ENCODE measurements at places on chromosomes 6 and 20.

- no peak for DNase-seq
Measured at GRCh38 chr6:41027241-41027640, 11.8 kb downstream of the UNC5CL start.

DNA sequence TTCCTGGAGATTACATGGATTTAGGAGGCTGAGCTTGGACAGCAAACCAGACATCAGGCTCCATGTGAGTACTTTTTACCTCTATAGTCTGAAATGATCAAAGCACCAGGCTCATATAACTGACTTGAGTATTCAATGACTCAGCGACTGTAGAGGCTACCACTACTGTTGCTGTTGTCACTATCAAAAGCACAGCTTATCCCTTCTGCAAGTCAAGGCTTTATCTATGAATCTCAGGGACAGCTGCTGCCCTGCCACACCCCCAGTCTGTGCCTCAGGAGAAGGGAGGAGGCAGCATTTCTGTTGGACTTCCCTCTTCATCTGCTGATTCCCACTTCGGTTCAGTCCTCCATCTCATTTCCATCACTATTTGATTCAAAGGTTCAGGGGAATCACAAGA lies 80.5 kb upstream of the CNR1 start:
- no peak for DNase-seq

DNA sequence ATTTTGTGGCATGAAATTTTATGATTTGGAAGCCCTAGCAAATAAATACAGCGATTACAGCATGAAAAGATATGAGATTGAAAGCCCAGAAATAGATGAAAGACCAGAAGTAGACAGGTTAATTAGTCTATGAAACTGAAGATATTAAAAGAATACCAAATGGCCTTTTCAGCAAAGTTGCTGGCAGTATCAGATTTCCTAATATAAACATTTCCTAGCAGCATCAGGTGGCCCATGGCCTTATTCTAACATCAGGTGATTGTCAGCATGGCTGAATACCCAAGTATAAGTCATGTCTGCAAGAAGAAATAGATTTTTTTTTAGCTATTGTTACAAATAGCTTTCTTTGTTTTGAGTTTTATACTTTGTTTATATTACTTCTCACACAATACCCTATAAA lies 93.2 kb downstream of the CLVS2 start:
- no peak for DNase-seq

DNA sequence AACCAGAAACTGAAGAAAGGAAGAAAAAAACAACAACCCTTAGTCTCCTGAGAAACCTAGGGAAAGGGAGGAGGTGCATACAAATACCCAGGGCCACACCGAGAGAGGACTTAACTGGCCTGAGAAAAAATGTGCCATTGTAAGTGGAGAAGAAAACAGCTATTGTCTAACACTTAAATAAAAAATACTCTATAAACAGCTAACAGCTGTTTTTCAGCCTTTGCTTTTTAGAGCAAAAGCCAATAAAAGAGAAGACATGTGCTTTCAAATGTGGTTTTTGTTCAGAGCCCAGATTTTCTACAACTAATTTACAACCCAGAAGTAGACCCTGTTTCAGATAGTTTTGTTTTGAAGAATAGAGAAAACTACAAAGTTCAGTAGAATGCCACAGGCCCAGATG lies 56.0 kb upstream of the SLC22A16 start:
- DNase-seq, result no peak

GRCh38 chr6:33761922-33762629 lies 15.4 kb upstream of the IP6K3 start:
- peak; percentile 7 for DNase-seq

DNA sequence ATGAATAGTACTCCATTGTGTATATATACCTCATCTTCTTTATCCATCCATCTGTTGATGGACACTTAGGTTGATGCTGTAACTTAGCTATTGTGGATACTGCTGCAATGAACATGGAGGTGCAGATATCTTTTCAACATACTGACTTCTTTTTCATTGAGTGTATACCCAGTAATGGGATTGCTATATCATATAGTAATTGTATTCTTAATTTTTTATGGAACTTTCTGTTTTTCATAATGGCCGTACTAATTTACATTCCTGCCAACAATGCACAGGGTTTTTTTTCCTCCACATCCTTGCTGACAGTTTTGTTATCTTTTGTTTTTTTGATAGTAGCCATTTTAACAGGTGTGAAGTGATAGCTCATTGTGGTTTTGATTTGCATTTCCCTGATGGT lies 5.2 kb downstream of the CCN2 start:
- no peak for DNase-seq

DNA sequence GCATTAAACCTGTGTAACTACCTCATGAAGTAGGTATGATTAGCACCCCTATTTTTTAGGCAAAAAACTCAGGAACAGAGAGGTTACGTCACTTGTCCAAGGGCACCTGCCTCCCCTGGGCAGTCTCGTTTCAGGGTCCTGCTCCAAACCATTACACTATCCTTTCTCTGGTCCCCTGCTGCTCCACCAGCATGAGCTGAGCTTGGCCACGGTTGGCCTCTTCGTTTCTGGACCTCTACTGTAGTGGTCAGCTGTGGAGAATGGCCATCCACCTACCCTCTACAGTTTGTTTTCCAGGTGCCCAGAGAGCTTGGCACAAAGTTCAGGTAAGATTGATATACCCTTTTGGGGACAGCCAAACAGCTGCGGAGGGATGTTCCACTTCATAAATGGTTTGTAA lies 16.8 kb downstream of the COX4I2 start:
- DNase-seq, result no peak

DNA sequence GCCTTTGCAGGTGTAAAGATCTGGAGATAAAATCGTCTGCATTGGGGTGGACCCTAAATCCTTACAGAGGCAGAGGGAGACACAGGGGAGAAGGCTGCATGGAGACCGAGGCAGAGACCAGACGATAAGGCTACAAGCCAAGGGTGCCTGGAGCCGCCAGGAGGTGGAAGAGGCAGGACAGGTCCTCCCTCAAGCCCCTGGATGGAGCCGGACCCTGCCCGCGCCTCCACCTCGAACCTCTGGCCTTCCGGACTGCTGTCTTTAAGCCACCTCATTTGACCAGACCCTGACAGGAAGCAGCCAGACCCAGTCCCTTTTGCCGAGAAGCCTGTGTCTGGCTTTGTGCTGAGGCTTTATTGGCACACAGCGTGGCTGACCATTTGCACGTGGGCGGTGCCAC lies 183.8 kb downstream of the TAF4 start:
- DNase-seq, result no peak

DNA sequence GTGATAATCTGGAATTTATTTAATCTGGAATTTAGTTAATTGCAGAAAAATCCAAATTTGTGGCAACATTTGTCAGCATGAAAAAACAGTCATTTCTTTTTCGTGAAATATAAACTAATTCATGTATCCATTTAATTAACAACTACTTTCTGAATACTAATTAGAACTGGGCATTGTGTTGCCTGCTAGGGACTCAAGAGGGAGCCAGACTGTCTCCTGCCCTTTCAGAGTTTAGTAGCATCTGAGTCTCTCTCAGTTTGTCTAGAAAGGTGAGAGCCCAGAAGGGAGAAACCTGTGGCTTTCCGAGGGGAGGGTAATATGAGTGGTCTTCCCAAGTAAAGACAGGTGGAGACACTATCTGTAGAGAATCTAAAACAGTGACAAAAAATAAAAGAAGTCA lies 210.9 kb upstream of the HDDC2 start:
- DNase-seq, result no peak

GRCh38 chr6:117118490-117118889 lies 146.9 kb upstream of the VGLL2 start:
- no peak for DNase-seq

GRCh38 chr6:147787417-147787816 lies 278.9 kb downstream of the SAMD5 start:
- DNase-seq, result no peak

- no peak for DNase-seq
Measured at GRCh38 chr6:150775415-150776203, 89.9 kb upstream of the MTHFD1L start.

DNA sequence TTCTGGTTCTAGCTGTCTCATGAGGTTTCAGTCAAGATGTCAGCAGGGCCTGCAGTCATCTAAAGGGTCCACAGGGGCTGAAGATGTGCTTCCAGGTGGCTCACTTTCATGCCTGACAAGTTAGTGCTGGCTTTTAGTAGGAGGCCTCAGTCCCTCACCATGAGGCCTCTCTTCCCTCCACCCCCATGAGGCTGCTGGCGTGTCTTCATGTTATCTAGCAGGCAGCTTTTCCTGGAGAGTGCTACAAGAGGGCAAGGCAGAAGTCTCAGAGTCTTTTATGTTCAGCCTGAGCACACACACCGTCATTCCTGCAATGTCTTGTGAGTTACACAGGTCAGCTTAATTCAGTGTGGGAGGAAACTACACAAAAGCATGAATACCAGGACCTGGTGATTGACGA lies 769.9 kb downstream of the HDGFL1 start:
- no peak for DNase-seq

GRCh38 chr20:36666181-36666740 lies 20.3 kb upstream of the SLA2 start:
- no peak for DNase-seq

DNA sequence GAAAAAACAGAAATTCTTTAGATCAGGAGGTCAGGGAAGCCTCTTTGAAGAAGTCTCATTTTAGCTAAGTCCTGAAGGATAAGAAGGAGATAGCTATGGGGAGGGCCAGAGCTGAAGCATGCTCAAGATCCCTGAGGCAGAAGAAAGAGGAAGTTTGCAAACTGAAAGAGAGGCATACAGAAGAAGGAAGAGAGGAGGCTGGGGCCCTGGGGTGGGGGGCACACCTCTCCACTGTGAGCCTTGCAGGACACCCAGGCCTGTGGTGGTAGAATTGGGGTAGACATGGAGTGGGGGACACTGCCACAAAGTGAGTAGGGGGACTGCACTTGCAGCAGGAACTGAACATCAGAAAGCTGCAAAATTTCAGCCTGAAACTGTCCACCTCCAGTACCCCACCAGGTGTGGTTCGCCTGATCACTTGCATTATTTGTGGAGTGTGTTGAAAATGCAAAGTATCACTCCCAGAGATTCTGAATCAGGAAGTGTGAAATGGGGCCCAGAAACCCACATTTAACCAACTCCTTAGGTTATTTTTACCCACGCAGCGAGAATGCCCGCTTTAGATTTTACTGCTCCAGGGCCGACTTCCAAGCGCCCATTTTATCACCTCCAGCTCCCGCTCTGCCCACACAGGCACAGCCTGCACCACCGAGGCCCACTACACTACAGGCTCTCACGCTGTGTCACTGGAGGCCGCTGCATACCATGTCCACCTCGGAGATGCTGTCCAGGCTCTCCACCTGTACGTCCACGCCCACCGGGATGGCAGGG lies 44.0 kb downstream of the GABRR2 start:
- no peak for DNase-seq

DNA sequence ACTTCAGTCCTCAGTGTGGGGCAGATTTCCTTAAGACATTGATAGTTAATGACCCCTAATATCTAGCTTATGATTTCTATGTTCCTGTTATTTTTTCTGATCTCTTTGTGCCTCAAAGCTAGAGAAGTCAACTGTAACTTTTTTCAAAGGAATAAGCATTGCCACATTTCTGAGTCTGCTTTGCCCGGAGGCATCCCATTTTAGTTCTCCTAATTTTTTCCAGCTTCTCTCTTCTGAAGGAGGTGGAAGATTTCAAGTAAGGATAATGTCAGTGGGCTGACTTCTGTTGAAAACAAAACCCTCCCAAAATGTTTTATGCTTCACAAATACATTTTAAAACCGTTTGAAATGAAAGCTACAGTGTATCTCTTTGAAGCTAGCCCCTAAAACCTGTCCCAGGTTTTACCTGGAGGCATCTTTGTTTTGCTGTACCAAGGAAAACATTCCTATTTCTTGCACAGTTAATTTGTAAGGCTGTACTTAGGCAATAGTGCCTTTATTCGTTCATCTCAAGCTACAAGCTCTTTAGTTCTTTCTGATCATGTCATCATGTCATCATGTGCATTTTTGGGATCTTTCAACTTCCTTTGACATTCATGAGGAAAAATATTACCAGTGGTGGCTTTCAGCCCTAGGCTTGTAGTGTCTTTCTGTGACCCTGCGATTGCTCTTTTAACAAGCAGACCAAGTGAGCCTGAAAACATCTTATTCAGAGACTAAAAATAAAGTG lies 45.7 kb downstream of the TSPYL4 start:
- no peak for DNase-seq

DNA sequence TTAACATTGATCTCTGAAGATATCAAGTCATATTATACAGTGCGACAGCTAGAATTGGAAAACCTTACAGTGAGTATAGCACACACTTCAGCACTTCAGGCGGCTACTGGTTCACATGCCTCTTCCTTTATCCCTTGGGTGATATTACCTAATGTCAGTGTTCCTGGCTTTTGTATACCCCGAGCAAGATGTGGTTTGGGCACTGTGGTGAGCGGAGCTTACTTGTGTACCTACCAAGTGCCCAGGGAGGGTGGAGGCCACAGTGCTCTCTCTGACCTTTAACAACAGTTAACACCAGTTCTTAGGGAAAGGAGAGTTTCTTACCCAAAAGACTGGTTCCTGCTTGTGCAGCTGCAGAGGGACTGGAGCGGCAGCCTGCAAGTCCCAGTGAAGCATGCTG lies 64.4 kb downstream of the PTPN1 start:
- no peak for DNase-seq

- no peak for DNase-seq
Measured at GRCh38 chr6:113634352-113635163, 222.6 kb upstream of the MARCKS start.

DNA sequence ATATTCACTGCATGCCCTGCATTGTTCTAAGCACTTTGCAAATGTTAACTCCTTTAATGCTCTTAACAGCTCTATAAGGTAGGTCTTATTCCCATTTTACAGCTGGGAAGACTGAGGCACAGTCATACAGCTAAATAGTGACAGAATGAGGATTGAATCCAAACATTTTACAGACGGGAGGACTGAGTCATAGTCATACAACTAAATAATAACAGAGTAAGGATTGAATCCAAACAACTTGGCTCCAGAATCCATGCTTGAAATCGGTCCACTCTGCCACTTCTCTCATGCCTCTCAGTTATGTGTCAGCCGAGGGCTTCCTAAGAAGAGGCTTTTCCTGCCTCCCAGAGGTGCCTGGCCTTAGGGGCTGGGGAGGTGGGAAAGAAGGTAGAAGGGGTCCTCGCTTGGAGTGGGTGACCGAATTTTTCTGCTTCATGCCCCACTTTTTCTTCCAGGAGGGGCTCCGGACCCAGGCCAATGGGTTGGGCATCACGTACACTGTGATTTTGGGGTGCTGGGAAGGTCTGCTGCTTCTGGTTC lies 137.4 kb upstream of the RNF24 start:
- DNase-seq, result no peak

DNA sequence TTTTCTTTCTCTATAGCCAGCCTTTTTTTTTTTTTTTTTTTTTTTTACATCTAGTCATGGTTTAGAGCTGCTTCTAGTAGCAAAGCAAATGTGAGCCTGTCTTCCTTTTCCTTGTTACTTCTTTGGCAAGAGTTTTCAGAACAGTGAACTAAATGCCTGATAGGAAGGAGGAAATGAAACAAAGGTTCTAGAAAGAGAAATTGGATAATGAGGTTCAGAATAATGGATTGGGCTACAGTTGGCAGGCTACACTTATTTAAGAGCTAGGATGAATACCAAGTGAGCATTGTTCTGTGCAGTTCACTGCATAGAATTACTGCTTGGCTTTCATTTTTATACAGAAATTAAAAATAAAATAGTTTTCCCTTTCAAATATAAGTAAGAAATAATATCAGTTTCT lies 78.6 kb downstream of the HIVEP1 start:
- DNase-seq, result no peak

GRCh38 chr20:54250691-54251090 lies 42.8 kb downstream of the PFDN4 start:
- DNase-seq, result no peak
